NCI-H2171 (cell line): ENCODE measurements at places on chromosomes 1 and 21.
A peak's percentile ranks its signal among the peaks of the same experiment; 100 is the strongest.

- DNase-seq: no peak
Observed at GRCh38 chr1:24551960-24552571, 3.8 kb upstream of the NCMAP start.

DNA sequence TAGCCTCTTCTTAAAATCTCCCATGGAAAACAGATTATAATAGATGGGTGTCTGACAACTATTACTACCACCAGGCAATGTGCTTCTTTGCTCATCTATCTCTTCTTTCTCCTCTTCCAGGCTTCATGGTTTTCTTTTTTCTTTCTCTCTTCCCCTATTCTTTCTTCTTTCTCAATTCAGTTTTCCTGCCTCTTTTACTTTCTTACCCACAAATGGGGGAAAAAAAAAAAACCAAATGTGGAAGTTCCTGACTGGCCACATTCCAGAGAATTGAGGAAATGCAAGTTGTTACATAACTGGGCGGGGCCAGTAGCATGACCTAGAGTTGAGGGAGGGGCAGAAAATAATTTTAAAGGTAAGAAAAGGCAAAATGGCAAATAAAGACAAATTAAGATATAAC lies 10.9 kb upstream of the SMG7 start:
- DNase-seq: no peak

GRCh38 chr1:225770561-225771248 lies 6.9 kb upstream of the SRP9 start:
- no peak for DNase-seq

DNA sequence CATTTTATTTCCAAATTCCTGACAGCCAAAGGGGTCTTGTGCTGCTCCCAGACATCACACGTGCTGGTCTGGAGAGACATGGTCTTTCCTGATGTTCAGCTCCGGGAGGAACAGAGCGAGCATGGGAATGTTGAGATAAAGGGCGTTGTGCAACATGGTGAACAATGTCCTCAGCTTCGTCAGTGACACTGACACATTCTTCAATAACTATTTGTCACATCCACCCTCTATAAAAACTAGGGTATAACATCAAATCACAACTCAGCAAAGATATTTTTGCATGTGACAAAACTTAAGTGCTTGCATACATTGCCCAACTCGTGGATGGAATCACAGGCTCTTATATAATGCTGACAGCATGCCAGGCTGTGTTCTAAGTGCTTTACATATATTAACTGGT lies 42.4 kb upstream of the GRHL3 start:
- no peak for DNase-seq

DNA sequence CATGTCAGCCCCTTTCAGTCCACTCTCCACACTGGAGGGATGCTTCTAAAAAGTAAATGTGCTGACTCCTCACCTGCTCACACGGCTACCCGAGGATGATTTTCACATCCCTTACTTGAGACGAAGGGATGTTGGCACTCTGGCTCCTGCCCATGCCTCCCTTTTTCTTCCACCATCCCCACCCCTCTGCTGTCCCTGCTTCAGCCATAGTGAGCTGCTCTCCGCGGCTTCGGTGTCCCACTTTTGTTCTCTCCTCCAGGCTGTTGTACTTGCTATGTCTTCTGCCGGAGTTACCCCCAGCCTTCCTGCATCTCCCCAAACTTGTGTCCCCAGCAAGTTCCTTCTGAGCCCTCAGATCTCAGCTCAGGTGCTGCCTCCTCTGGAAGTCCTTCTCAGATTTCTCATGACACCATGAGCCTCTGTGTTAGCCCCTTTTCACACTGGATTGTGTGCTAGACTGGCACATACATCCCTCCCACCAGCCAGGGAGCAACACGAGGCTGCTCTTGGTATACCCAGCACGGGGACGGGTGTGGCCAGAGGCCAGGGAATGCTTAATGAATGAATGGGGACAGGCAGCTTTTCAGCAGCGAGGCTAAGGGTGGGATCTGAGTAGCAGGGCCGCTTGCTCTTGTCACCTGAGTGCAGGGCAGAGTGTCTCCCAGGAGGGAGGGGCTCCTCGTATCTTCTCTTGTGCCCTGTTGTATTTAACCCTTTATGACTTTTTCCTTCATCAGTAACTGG lies 1.3 kb downstream of the ACOT11 start:
- DNase-seq: no peak

DNA sequence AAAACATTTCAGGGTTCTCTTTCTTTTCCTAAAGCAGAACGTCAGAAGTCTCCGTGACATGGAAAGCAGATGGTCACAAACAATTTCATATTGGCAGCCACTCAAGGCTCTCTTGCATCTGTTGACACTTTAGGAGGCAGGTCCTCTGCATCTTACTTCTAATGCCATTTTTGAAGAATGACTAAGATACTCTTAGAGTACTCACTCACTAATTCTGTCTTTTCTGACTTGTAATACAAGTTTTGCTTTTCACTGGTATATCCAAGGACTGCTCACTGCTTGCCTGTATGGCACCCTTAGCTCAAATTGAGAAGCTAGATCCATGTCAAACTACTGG lies 68.3 kb downstream of the PRRX1 start:
- no peak for DNase-seq

GRCh38 chr1:155044365-155044764 lies 6.8 kb upstream of the ADAM15 start:
- DNase-seq: no peak

DNA sequence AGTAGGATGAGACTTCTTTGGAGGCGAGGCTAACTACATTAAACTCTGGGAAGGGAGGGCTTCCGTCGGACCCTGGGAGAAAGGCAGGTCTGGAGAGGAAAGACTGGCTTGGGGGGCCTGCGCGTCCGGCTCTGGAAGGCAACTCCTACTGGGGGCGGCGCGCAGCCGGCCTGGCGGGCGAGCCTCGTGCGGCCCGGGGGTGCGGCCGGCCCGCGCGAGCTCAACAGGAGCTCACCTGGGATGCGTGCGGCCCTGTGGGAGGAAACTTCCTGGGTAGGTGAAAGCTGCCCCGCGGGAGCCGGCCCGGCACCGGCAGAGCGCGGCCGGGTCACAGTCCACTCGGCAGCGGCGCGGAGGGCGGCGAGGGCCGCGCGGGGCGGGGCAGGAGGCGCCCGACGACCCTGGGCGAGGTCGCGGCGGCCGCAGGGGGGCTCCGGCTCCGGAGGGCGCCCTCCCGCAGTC lies 449 bp downstream of the EPS15 start:
- DNase-seq: no peak

GRCh38 chr1:38241594-38242334 lies 195.2 kb upstream of the POU3F1 start:
- no peak for DNase-seq

DNA sequence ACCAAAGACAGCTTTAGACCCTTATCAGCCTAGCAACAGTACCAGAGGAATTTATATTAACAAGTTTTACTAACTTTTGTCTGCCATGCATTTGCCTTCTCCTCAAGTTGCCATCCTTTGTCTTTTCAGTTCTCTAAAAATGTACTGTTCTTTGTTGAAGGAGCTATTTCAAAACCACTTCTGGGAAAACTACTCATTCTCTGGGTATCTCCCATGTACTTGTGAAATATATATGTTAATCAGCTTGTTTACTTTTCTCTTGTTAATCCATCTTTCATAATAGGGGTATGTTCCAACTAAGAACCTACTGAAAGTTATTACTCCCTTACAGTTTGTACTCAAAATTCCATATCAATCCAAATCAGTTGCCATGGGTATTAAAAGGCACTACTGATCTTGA lies 16.3 kb downstream of the DPYD start:
- no peak for DNase-seq

DNA sequence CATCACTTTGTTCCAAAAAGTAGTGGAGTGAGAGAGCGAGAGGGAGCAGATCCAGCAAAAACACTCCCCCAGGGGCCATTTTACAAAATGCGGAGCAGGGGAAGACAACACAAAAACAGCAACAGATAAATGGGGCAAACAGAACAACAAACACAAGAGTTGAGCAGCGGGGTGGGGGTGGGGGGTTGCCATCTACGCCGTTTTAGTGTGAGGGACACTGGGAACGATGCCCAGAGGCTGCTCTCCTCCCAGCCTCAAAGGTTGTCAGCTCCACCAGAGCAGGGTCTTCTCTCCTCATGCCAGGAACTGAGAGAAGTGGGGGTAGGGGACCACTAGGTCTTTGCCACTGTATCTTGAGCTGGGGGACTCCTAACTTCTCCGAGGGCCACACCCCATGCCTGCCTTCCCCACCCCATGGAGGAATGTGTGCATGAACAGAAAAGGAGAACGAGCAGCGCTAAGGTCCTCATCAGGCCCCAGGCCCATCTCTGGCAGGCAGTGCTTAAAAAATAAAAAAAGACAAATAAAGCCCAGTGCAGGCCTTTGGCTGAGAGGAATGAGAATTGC lies 1.3 kb upstream of the PBXIP1 start:
- DNase-seq: no peak

- DNase-seq: no peak
Observed at GRCh38 chr21:45830221-45830640, 151.3 kb upstream of the COL6A1 start.

- no peak for DNase-seq
Observed at GRCh38 chr21:35042836-35043235, 6.3 kb downstream of the RUNX1 start.

DNA sequence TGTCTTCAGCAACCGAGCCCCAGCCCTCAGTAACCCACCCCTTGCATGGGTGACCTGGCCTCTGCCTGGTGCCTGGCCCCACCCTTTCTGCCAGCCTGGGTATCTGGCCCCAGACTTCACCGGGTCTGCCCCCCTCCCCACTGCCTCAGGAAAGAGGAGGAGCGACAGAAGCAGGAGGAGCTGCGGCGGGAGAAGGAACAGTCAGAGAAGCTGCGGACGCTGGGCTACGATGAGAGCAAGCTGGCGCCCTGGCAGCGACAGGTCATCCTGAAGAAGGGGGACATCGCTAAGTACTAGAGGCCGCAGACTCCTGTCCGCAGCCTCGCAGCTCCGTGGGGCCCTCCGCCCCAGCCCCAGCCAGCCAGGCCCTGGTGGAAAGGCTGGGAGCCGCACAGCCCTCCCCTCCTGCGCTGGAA lies 6.1 kb downstream of the TNFRSF25 start:
- DNase-seq: no peak

GRCh38 chr21:33249331-33250002 lies 16.7 kb upstream of the IL10RB start:
- no peak for DNase-seq

DNA sequence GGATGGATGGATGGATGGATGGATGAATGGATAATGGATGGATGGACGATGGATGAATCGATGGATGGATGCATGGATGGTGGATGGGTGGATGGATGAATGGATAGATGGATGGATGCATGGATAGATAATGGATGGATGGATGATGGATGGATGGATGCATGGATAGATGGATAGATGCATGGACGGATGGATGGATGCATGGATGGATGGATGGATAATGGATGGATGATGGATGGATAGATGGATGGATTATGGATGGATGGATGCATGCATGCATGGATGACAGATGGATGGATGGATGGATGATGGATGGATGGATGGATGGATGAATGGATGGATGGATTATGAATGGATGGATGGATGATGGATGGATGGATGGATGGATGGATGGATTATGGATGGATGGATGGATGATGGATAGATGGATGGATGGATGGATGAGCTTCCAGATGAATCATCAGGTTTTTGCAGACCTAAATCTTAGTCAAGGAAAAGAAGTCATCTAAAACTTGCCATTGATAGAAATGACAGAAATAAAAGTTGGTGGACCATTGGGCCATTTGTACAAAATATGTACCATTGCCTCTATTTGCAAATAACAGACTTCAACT lies 175.4 kb upstream of the KLHDC7A start:
- no peak for DNase-seq

- DNase-seq: peak; percentile 81
Observed at GRCh38 chr1:65310078-65310587, 790 bp downstream of the DNAJC6 start.

DNA sequence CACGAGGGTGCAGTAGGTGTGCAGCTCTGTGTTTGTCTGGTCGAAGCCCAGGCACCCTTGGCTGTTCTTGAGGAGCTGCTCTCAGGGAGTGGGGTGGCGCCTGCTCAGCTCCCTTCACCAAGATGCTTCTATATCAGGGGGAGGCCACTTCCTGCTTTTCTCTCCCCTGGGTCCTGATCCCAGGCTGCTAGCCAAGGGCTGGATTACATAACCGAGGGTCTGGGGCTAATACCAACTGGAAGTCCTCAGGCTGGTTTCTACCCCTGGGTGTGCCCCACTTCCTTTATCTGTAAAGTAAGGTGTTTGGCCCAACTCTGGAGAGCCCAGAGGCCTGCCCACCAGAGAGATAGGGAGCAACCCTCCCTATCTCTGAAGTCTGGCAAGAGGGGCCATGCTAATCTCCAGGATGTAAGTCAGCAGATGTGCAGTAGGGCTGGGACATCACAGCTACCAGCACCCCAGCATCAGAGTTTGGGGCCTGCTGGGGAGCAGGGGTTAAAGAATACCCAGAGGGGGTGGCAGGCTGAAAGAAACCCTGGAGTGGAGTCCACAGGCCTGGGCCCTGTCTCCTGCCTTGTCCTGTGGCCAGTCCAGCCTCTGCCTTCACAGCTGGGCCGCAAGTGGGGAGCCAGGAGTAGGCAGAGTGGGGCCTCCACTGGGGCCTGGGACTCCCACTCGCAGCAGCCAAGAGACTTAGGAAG lies 2.1 kb downstream of the SELENBP1 start:
- no peak for DNase-seq

DNA sequence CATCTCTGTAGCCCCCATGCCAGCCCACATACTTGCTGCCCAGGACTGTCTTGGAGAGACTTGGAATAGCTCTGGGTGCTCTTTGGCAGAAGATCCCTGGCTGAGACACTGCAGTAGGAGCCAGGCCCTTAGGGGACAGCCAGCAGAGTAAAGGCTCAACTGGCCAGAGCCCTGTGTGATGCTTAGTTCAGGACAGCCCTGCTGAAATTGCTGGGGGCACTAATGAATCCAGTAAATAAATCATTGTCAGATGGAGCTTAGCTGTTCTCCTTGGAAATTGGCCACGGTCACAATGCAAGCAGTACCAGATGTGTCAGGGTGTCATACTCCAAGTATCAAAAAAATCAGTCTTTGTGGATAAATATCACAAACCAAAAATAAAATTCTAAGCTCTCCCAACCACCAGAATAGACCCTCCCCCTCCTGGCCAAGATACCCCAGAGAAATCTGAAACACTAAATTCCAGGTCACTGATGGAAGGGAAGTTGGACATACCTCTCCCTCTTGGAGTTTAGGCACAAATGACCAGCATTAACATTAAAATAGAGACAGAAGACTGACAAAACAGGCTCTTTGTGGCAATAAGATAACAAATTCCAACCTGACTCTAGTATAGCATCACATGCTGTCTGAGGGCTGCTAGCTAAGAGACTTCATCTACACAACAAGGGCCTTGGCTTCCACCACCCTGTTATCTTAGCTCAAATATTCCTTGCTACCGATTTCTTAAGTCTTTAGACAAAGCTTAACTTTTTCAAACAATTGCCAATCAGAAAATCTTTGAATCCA lies 83.2 kb upstream of the DNAH14 start:
- no peak for DNase-seq

GRCh38 chr1:85976516-85977205 lies 179.9 kb downstream of the COL24A1 start:
- no peak for DNase-seq

- peak; percentile 26 for DNase-seq
Observed at GRCh38 chr1:235060607-235061470, 67.8 kb downstream of the TOMM20 start.
